ENCODE measurements at places on chromosomes 3 and 15. TPM values are rescaled to one million over a fixed set of nuclear protein-coding genes. Genes with fewer than 3 reads are reported as not detected.
A peak's percentile ranks its signal among the peaks of the same experiment; 100 is the strongest.

DNA sequence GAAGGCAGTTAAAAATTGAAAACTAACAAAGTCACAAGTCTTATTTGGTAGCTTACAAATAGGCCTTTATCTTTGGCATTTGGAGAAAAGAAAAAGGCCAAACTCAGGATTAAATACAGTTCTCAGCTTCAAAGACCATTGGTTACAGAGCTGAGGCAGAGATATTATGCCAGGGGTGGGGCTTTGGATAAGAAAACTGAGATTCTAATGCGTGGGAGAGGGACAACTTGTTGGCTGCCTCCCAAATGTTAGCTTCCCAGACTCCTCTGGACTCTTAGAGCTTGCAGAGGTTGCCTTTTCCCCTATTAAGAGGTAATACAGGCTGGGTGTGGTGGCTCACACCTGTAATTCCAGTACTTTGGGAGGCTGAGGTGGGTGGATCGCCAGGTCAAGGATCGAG lies 231.8 kb downstream of the SQOR start:
- no peak for DNase-seq

DNA sequence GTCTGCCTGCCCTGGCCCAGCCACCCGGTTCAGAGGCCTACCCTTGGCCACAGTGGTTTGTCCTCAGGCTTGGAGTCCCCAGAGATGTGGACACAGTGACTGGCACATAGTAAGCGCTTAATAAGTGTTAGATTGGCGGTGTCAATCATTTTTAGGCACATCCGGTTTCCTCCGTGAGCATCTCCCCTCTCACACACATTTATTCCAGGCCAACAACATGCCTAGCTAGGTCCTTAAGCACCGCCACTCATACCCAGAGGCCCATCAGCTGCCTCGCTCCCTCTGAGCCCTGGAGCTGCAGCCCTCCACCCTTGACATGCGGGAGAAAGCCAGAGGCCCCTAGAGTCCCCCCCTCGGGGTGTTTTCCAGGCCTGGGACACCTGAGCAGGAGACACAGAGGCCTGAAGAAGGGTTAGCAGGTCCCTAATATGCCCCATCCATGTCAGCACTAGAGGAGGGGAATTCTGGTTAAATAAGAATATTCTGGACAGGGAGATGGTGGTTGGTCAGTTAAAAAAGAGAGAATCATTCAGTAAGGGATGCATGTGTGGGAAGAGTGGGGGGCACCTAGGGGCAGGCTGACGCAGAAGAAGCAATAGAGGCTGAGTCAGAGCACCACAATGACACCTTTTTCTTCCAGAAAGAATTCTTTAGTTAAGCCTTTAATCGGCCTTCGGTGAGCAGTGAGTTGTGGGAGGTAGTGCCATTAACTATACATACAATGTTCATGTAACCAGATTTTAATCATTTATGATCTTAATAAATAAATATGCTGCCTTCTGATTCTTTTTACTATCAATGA lies 22.3 kb downstream of the NR2F2 start:
- DNase-seq, result no peak

The TM6SF1 gene
- total RNA-seq, result 0.37 TPM

The RTP1 gene
- total RNA-seq, result not detected

DNA sequence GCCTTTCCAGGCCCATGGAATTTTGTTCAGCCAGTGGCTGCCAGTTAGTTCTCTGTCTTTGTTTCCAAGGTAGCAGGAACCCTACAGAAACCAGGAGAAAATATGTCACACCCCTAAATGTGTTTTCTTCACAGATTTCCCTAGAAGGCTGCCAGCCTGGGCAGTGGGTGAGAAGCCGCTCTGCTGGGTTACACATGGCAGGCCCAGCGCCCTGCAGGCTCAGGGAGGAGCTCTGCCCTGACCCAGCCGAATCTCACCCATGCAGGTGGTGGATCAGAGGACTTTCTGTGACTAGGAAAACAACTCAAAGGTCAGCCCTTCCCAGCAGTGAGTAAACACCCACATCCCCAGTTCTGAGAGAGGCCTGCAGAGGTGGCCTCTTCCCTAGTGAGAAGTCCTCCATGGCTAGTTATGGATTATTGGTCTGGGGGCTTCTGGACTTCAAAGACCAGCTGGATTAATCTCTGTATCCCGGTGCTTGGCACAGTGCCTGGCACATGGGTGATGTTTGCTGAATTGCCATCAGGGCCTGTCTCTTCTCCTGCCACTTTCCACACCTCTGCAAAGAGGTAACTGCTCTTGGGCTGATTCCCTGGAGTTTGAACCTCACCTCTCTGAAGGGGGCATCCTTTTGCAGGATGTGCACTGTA lies 34.7 kb upstream of the BDH1 start:
- no peak for DNase-seq

The TERC gene
- total RNA-seq, result 17.6 TPM

DNA sequence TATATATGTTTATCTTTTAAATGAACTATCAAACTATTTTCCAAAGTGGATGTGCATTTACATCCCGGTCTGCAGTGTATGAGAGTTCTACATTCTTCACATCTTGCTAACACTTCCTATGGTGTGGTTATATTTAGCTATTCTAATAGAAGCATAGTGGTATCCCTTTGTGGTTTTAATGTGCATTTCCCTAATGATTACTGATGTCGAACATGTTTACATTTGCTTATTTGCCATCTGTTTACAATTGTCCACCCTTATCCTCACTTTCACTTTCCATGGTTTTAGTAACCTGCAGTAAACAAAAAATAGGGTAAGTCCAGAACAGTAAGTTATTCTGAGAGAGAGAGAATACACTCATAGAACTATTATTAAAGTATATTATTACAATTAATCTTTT lies 360.5 kb upstream of the NAALADL2 start:
- no peak for DNase-seq

DNA sequence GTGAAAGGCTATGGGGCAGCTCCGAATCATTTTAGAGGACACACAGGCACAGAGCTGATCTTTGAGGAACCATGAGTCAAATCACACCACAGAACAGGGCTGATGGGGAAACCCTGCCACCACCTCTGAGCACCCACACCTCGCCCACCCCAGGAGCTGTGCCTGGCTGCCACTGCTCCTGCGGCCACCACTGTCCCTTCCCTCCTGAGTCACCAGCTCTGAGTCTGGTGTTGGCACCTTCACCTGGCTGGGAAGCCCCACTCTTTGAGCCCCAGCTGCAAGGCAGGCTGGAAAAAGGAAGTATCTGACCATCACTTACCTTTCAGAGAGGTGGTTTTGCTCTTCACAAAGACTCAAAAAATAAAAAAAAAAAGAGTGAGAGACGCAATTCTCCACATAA lies 63.6 kb upstream of the MEF2A start:
- DNase-seq, result no peak

The ABHD17C gene
- 6.7 TPM for total RNA-seq

The CLDN16 gene
- total RNA-seq, result 0.78 TPM

DNA sequence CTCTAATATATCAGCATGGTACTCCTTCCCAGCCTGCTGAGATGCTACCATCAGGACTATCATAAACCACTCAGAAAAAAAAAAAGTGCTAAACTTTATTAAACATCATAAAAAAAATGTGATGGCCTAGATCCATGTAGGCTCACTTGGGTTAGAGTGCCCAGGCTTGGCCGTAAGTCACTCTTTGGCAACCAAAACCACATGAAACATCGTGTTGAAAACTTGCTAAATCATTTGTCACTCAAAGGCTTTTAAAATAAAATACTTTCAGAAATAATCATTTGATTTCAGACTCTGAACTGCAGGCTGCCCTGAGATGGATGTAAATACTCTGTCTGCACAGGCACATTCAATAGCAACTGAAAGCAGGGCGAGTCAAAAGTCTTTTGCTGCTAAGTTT lies 78.4 kb upstream of the WNT5A start:
- no peak for DNase-seq

- DNase-seq, result no peak
Measured at GRCh38 chr3:172915911-172916514, 165.5 kb downstream of the ECT2 start.

The DNASE1L3 gene
- not detected for total RNA-seq

DNA sequence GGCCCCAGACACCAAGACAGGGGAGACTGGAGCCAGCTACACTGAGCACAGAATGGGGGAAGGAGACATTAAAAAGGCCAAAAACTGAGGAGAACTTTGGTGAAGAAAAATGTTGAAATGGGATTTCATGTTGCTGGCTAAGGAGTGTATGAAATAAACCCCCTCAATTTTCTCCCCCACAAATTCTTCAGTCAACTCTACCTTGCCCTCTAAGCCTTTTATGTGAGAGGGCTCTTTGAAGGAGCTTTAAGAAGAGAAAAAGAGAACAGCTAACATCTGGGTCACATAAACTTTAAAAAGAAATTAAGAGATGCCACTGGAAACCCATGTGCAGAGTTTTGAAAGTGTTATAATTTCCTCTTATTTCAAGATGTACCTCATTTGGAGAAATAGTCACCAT lies 88.6 kb downstream of the ATP8B4 start:
- no peak for DNase-seq

- no peak for DNase-seq
Measured at GRCh38 chr3:35305406-35305805, 333.9 kb upstream of the ARPP21 start.

The PCSK6 gene
- 22.4 TPM for total RNA-seq

DNA sequence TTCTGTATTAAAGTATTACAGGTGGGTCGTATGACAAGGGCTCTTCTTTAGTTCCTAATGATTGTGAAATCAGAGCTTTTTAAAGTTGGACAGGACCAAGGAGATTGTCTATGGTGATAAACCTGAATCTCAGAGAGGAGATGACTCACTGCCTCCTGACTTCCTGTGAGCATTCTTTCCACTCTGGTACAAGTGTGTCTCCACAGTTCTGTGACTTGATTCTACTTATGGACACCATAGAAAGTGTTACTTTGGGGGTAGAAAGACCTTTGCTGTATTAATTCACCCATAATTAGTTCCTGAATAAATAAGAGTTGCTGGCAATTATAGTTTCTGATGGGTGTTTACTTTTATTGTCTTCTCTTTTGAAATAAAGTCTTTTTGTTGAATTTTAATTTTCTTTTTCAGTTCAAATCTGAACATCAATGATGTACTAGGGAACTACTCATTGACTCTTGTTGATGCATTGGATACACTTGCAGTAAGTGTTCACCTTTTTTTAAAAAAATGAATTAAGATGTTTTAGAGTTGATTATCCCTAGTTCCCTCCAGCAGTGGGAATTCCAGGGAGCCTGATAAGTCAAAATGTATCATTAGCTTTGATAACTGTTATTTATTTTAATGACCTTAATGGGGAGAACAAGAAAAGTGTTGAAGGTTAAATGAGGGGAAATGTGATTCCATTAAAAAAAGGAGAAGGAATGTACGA lies 7.4 kb downstream of the EDEM1 start:
- peak; percentile 33 for DNase-seq

DNA sequence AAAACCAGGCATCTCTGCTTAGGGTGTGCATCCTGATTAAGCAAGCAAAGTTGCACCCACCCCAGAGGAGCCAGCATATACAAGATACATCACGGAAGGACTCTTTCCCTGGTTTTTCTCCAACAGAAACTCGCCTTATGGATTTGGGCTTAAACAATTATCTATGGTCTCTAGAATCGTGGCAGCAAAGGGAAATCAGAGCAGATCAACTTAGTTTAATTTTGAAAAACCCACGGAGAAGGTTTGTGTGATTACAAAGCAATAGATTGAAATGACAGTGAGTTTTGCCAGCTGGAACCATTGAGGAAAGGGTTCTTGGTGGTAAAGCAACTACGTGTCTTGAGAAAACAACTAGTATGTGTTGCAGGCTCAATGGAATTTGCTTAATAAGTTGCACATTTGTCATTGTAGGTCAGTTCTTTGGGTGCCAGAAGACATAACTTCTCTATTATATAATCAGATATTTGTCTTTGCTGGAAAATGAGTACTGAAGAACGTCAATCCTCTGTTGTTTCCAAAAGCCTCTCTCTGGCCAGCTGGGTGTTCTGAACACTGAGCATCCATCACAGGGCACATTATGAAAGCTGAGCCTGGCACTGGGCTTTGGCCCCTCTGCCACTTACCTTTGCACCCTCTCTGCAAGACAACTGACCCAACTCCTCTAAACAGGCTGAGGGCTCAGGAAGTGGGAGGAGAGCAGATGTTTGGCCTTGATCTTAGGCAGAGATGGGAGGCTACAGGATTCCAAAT lies 75.7 kb upstream of the FBN1 start:
- DNase-seq, result no peak

- no peak for DNase-seq
Measured at GRCh38 chr3:49161808-49162530, 4.2 kb downstream of the CCDC71 start.

The LDHAL6B gene
- not detected for total RNA-seq

The RPUSD2 gene
- 13.3 TPM for total RNA-seq

The PSTPIP1 gene
- total RNA-seq, result not detected

- no peak for DNase-seq
Measured at GRCh38 chr15:62190274-62190673, 25.2 kb upstream of the C2CD4B start.

GRCh38 chr3:52023860-52024764 lies 28.4 kb upstream of the RPL29 start:
- no peak for DNase-seq

GRCh38 chr15:99681990-99682389 lies 51.2 kb downstream of the LYSMD4 start:
- DNase-seq, result no peak

DNA sequence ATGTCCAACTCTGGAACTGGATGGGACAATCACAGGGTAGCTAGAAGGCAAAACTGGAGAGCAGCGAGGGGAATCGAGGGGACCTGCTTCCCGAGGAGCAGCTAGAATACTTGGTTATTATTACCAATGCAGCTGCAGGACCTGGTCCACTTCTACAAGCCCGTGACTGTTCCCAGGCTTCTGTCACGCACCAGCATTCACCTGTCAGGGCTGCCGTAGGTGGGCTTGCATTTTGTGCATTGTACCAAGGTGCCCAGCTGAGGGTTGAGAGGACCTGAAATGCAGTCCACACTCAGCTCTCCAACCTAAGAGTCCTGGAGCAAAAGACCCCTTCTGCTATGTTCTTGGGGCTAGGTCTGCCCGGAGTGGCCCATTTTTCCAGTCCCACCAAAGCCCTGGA lies 2.3 kb downstream of the SEMA4B start:
- no peak for DNase-seq

DNA sequence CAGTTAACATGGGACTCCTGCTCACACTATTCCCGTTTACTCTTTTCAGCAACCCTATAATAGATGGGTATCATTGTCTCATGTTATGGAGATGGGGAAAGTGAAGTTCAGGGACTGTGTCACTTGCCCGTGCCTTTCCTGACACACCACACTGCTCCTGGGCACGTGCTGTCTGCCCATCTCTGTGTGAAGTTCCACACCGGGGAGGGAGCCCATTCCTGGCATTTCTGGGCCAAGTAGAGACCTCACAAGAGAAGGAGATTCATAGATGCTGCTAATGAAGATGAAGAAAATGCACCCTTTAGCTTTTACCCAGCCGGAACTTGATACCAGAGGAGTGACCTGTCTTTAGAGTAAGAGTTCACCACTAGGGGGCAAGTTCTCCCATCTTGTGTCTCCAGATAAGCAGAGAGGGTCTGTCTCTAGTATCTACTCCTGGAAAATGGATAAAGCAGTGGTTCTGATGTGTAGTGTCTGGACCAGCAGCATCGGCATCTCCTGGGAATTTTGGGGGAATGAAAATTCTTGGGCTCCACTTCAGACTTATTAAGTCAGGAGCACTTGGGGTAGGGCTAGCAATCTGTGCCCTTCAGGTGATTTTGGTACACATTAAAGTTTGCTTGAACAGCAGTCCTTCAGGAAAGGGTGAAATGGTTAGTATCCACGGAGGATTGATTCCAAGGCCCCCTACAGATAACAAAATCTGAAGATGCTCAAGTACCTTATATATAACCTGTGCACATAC lies 2.0 kb upstream of the TOPBP1 start:
- peak; percentile 49 for DNase-seq

The CLDN18 gene
- not detected for total RNA-seq
